Pulmonary artery endothelial cell (primary cell): ENCODE measurements at places on chromosomes 1 and 21. TPM values are rescaled to one million over a fixed set of nuclear protein-coding genes. Genes with fewer than 3 reads are reported as not detected.

Gene CNIH3
- total RNA-seq, result 1.3 and 2.0 TPM in 2 replicates

Gene CHI3L2
- not detected in 2 replicates for total RNA-seq

Gene KCNAB2
- total RNA-seq, result 2.4 and 3.5 TPM in 2 replicates

Gene SLC19A1
- 16.3 and 21.9 TPM in 2 replicates for total RNA-seq

Gene PSEN2
- total RNA-seq, result 23.8 and 24.2 TPM in 2 replicates

Gene HAO2
- not detected in 2 replicates for total RNA-seq

Gene SYTL1
- total RNA-seq, result under 0.01 and 0.78 TPM in 2 replicates

Gene GUCA2B
- not detected in 2 replicates for total RNA-seq

Gene S100A1
- total RNA-seq, result not detected in 2 replicates

Gene C1orf185
- total RNA-seq, result not detected in 2 replicates

Gene KPRP
- total RNA-seq, result not detected in 2 replicates

Gene SFPQ
- 298 and 333 TPM in 2 replicates for total RNA-seq

Gene MXRA8
- total RNA-seq, result 0.99 and 2.2 TPM in 2 replicates

Gene CCDC185
- not detected in 2 replicates for total RNA-seq

Gene OR2T2
- not detected in 2 replicates for total RNA-seq

Gene RNF186
- total RNA-seq, result not detected in 2 replicates
